ENCODE measurements at places on chromosomes 6 and 20. TPM values are rescaled to one million over a fixed set of nuclear protein-coding genes. Genes with fewer than 3 reads are reported as not detected.

Gene STK38
- total RNA-seq, result 106 TPM

Gene SLC32A1
- not detected for total RNA-seq

Gene GHRH
- not detected for total RNA-seq

Gene SOX18
- total RNA-seq, result not detected

Gene THBS2
- not detected for total RNA-seq

Gene GLP1R
- not detected for total RNA-seq

Gene PTCHD4
- total RNA-seq, result not detected

Gene SLC44A4
- 1.0 TPM for total RNA-seq

Gene TSPO2
- not detected for total RNA-seq

Gene SRMS
- not detected for total RNA-seq
